Muscle of back (tissue), 13 donors: ENCODE measurements at places on chromosomes 12 and 14. TPM values are rescaled to one million over a fixed set of nuclear protein-coding genes. Genes with fewer than 3 reads are reported as not detected.

SLC24A4 gene
- 3.4 TPM for polyA plus RNA-seq

GRCh38 chr12:23098110-23098509 is 473.1 kb downstream of the ETNK1 start:
- DNase-seq, result no peak

DNA sequence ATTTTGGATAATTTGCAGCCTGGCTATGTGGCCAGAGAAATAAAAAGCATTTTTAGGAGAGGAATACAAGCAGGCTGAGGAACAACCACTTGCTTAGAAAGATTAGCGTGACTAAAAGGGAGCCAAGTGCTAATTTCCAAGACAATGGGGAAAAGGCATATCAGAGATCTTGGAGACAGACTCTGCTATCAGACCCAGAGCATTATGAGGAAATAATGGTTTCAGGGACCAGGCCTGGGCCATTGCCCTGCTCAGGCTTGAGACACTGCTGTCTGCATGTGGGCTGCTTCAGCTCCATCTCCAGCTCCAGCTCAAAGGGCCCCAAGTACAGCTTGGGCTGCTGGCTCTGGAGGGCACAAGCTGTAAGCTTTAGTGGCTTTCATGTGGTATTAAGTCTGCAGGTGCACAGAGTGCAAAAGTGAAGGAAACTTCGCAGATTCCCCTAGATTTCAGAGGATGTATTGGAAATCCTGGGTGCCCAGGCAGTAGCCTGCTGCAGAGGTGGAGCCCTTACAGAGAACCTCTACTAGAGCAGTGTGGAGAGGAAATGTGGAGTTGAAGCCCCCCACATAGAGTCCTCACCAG is 449.2 kb downstream of the ZFP36L1 start:
- DNase-seq, result no peak

DNA sequence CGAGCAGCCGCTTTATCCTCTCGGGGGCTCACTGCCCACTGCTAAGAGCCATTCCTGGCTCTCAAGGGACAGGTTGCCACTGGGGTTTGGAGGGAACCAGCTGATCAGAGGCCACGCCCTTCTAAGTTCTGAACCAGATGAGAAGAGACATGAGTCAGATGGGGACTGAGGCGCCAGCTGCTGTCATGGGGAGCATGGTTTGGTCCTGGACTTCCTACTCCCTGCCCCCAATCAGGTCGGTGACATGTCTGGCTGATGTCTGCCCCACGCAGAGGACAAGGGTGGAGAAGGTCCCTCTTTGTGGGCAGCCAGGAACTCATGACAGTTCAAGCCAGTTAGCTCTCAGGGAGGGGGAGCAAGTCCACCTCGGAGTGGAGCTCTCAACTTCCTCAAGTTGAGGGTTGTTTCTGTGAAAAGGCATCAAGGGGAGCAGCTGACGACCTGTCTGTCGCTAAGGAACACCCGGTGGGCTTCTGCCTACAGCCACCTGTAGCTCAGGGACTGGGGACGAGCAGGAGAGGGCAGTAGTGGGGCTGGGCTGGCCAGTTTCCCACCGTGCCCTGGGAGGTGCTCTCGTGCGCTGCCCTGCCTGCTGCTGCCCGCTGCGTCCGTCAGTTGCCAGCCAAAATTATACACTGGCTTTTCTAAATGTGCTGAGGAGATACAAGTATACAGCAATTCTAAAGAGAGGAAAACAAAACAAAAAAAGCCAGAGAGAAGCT is 20.5 kb downstream of the PSMC1 start:
- DNase-seq, result no peak

- DNase-seq, result no peak
Measured at GRCh38 chr12:50728841-50729240, 35.1 kb upstream of the ATF1 start.
